ENCODE measurements at places on chromosomes 2 and 18. TPM values are rescaled to one million over a fixed set of nuclear protein-coding genes. Genes with fewer than 3 reads are reported as not detected.
A peak's percentile ranks its signal among the peaks of the same experiment; 100 is the strongest.

GRCh38 chr2:238527565-238527964 is 100.8 kb downstream of the ASB1 start:
- peaks cover 4% of the 10 kb centered on the region for H3K27me3 ChIP-seq
- peak; percentile 82 for DNase-seq
- no peaks in the 10 kb centered on the region for H3K4me1 ChIP-seq
- H3K36me3 ChIP-seq = no peaks in the 10 kb centered on the region
- no peak overlapping the region for H3K27ac ChIP-seq

- H3K4me3 ChIP-seq = no peak overlapping the region
- no peak overlapping the region for H3K27ac ChIP-seq
- no peaks in the 10 kb centered on the region for H3K36me3 ChIP-seq
- no peaks in the 10 kb centered on the region for H3K27me3 ChIP-seq
- no peaks in the 10 kb centered on the region for H3K4me1 ChIP-seq
Measured at GRCh38 chr18:5415031-5415430, 119.5 kb upstream of the ZBTB14 start.

- H3K27me3 ChIP-seq = no peaks in the 10 kb centered on the region
- no peak for DNase-seq
- H3K4me1 ChIP-seq = peaks cover 6% of the 10 kb centered on the region
- H3K36me3 ChIP-seq = peaks cover 12% of the 10 kb centered on the region
Measured at GRCh38 chr2:191292869-191293268, 47.7 kb downstream of the MYO1B start.

DNA sequence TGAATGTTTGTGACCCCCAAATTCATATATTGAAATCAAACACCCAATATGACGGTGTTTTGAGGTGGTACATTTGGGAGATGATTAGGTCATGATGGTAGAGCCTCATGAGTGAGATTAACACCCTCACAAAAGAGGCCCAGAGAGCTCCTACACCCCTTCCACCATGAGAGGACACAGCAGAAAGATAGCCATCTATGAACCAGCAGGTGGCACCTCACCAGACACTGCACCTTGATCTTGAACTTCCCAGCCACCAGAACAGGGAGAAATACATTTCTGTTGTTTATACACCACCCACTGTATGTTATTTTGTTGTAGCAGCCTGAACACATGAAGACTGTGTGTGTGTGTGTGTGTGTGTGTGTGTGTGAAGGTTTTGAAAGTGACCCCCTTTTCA is 58.1 kb downstream of the ST3GAL5 start:
- no peak for DNase-seq
- no peak overlapping the region for H3K4me3 ChIP-seq
- H3K36me3 ChIP-seq = no peaks in the 10 kb centered on the region
- H3K4me1 ChIP-seq = no peaks in the 10 kb centered on the region
- no peak overlapping the region for H3K27ac ChIP-seq

DNA sequence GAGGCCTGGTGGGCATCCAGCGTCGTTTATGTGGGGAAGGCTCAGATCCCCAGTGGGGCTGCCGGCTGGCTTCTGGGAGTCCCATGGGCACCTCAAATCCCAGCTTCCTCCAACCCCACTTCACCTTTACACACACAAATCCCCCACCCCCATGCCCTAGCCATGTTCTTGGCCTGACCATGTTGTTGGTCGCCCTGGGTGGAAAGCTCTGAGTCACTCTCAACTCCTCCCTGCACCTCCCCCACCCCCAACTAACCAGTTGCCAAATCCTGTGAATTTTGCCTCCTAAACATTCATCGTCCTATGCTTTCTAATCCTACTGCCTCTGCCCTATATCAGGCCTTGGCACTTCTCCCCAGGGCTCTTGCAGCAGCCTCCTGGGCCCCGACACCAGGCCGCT is 6.4 kb downstream of the TNS1 start:
- H3K4me3 ChIP-seq = no peak overlapping the region
- no peaks in the 10 kb centered on the region for H3K36me3 ChIP-seq
- DNase-seq = peak; percentile 69

- no peaks in the 10 kb centered on the region for H3K27me3 ChIP-seq
- H3K36me3 ChIP-seq = no peaks in the 10 kb centered on the region
- DNase-seq = peak; percentile 93
- H3K27ac ChIP-seq = peak overlapping the region; percentile 49
Measured at GRCh38 chr2:44291281-44292248, 16.3 kb downstream of the SLC3A1 start.

GRCh38 chr2:54836477-54836876 is 113.0 kb downstream of the EML6 start:
- no peak overlapping the region for H3K4me3 ChIP-seq
- H3K27me3 ChIP-seq = no peaks in the 10 kb centered on the region
- DNase-seq = no peak
- no peaks in the 10 kb centered on the region for H3K4me1 ChIP-seq
- H3K27ac ChIP-seq = no peak overlapping the region
- H3K36me3 ChIP-seq = no peaks in the 10 kb centered on the region

DNA sequence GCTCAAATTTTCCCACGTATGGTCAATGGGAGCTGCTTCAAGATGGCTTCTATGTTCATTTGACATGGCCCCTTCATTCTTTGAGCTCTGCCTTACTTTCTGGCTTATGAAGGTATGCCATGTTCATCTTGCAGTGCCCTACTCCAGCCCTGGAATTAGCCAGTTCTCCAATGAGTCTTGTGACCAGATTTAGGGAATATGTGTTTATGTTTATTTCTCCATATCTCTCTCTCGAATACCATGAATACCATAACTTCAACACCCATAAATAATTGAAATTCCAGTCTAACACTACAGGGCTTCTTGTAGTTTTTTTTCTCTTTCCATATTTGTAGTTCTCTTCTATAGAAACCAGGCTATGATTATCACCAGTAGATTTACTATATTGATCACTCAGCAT is 39.7 kb downstream of the EPB41L5 start:
- no peaks in the 10 kb centered on the region for H3K27me3 ChIP-seq
- H3K27ac ChIP-seq = no peak overlapping the region
- H3K4me3 ChIP-seq = no peak overlapping the region
- DNase-seq = peak; percentile 15

GRCh38 chr2:85431570-85432205 is 13.2 kb downstream of the SH2D6 start:
- H3K4me3 ChIP-seq = no peak overlapping the region
- no peak overlapping the region for H3K27ac ChIP-seq
- DNase-seq = no peak
- H3K4me1 ChIP-seq = peaks cover 12% of the 10 kb centered on the region
- no peaks in the 10 kb centered on the region for H3K36me3 ChIP-seq

DNA sequence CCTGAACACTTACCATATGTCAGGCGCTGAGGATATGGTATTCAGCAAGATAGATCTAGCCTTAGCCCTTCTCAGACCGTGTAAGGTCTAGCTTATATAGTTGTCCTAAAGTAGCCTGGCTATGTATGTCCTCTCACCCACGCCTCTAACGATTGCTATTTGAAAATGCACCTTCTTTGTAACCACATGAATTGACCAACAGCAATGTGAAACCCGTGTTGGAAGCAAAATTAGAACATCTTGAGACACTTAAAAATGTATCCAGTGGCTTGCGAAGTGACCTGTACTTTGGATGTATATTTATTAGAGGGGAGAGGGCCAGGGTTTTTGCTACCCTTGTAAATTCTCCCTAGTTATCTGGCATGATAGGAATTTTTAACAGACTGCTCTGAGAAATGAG is 860.0 kb upstream of the ZEB2 start:
- no peak overlapping the region for H3K27ac ChIP-seq
- no peaks in the 10 kb centered on the region for H3K4me1 ChIP-seq
- H3K4me3 ChIP-seq = no peak overlapping the region
- H3K36me3 ChIP-seq = no peaks in the 10 kb centered on the region

- no peak overlapping the region for H3K27ac ChIP-seq
- H3K4me1 ChIP-seq = no peaks in the 10 kb centered on the region
- H3K36me3 ChIP-seq = no peaks in the 10 kb centered on the region
- no peak overlapping the region for H3K4me3 ChIP-seq
- DNase-seq = no peak
Measured at GRCh38 chr2:192416060-192416459, 221.3 kb upstream of the TMEFF2 start.

DNA sequence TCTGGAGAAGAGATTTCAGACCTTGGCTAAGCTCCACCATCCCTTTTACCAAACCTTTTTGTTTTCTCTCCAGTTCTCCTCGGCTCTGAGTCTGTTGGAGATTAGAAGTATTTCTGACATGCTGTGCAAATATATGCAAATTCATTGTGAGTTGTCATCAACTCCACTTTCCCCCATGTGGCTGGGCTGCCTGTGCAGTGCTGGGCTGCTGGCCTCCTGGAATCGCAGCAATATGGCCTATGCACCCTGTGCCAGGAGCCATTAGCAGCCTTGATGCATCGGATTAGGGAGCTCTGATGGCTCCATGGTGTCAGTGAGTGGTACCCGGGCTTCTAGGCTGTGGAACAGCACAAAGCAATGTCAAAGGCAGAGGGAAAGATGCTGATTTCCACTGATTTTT is 80.0 kb downstream of the GPR39 start:
- DNase-seq = no peak

DNA sequence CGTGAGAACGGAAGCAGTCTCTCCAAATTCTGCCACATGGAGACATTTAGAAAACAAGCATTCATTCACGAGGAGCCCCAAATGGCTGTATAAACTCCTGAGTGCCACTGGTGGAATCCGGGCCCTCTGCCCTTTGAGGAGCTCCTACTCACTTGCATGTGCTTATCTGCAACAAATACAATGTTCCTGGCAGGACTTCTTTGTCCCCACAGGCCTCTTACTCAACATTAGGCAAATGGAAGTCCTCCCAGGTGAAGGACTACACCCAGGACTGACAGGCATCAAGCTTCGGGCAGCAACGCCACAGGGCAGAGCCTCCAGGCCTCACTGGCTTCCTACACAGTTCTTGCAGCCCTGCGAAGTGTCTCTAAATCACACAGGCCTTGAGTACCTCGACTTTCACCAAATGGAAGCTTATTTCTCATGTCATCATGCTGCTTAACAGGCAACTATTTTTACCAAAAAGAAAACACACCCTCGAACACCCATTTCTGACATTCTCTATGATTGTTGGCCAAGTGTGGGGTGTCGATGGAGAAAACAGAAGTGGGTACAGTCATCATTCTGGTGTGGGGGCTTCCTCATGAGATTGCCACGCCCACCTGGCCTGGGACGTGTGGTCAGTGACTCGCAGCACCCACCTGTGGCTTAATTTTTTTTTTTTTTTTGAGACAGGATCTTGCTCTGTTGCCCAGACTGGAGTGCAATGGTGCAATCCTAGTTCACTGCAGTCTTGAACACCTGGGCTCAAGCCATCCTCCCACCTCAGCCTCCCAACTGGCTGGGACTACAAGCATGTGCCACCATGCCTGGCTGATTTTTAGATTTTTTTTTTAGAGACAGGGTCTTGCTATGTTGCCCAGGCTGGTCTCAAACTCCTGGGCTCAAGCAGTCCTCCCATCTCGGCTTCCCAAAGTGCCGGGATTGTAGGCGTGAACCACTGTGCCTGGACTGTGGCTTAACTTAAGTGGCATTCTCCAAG is 186.8 kb upstream of the GLI2 start:
- H3K4me3 ChIP-seq = no peak overlapping the region
- H3K27ac ChIP-seq = no peak overlapping the region
- no peak for DNase-seq
- no peaks in the 10 kb centered on the region for H3K36me3 ChIP-seq
- peaks cover 26% of the 10 kb centered on the region for H3K27me3 ChIP-seq

- peaks cover 6% of the 10 kb centered on the region for H3K4me1 ChIP-seq
- no peak overlapping the region for H3K27ac ChIP-seq
- no peaks in the 10 kb centered on the region for H3K36me3 ChIP-seq
- H3K27me3 ChIP-seq = no peaks in the 10 kb centered on the region
Measured at GRCh38 chr18:26510337-26510736, 38.0 kb downstream of the KCTD1 start.

GRCh38 chr2:180061546-180061945 is 54.4 kb upstream of the CWC22 start:
- H3K36me3 ChIP-seq = no peaks in the 10 kb centered on the region
- peaks cover 16% of the 10 kb centered on the region for H3K27me3 ChIP-seq
- DNase-seq = no peak
- H3K27ac ChIP-seq = no peak overlapping the region

DNA sequence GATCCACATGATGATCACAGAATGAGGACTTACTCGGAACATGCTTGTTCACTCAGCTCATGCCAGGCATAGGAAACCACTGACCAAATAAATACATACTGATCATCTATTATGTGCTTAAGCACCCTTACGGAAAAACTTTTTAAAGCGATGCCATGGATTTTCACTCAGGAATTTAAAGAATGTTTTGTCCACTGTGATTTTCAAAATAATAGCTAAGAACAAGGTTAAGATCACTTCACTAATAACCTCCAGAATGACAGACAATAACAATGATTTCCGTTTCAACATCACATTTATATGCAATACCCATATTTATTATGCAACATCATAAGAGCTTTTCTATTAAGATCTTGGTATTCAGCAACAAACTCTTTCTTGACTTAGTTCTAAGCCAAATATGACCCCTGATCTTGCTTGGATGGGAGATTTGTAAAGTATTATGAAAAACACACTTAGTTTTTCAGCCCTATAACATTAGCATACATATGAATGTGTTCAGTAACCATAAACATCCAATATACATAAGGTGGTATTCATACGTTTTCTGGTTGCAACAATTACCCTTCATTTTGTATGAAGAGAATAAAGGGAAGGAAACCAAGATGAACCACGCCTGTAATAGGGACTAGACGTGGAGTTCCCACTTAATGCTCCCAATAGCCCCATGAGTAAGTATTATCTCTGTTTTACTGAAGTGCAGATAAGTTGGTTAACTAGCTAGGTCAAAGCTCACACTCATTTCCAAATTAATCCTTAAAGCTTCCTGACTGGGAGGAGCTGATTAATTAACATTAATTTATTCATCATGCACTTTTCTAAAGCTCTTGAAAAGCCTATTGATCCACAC is 1.9 kb downstream of the CD302 start:
- H3K36me3 ChIP-seq = no peaks in the 10 kb centered on the region
- no peaks in the 10 kb centered on the region for H3K27me3 ChIP-seq
- peaks cover 6% of the 10 kb centered on the region for H3K4me1 ChIP-seq
- H3K4me3 ChIP-seq = no peak overlapping the region
- H3K27ac ChIP-seq = no peak overlapping the region
- peak; percentile 22 for DNase-seq

DNA sequence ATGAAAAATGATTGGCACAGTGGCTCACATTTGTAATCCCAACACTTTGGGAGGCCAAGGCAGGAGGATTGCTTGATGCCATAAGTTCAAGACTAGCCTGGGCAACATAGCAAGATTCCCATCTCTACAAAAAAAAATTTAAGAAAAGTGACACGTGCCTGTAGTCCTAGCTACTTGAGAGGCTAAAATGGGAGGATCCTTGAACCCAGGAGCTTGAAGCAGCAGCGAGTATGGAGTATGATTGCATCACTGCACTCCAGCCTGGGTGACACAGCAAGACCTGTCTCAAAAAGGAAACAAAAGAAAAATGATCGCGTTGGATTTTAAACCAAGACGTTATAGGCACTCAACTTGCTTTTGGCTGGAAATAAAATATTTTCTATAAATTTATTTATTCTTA is 37.8 kb upstream of the CREB1 start:
- H3K27me3 ChIP-seq = no peaks in the 10 kb centered on the region
- no peak for DNase-seq
- no peak overlapping the region for H3K4me3 ChIP-seq
- H3K27ac ChIP-seq = no peak overlapping the region
- H3K4me1 ChIP-seq = peaks cover 11% of the 10 kb centered on the region

GRCh38 chr2:58614219-58614618 is 373.1 kb upstream of the FANCL start:
- H3K4me3 ChIP-seq = no peak overlapping the region
- H3K27ac ChIP-seq = no peak overlapping the region
- no peaks in the 10 kb centered on the region for H3K27me3 ChIP-seq

FN1 gene
- total RNA-seq = 17,010 TPM

LYPD6 gene
- total RNA-seq = 1.1 TPM

PRSS56 gene
- total RNA-seq = not detected

PFN4 gene
- 0.64 TPM for total RNA-seq

ABCB11 gene
- 0.02 TPM for total RNA-seq

CNOT9 gene
- 35.6 TPM for total RNA-seq

STPG4 gene
- total RNA-seq = 0.64 TPM

GULP1 gene
- total RNA-seq = 39.4 TPM

VWC2L gene
- total RNA-seq = not detected

DNAJC5G gene
- total RNA-seq = not detected
